ENCODE measurements at places on chromosomes 5 and 9. TPM values are rescaled to one million over a fixed set of nuclear protein-coding genes. Genes with fewer than 3 reads are reported as not detected.
A peak's percentile ranks its signal among the peaks of the same experiment; 100 is the strongest.

- peaks cover 4% of the 10 kb centered on the region for H3K27me3 ChIP-seq
- DNase-seq = peak; percentile 57
- peak overlapping the region; percentile 94 for H3K4me3 ChIP-seq
- peaks cover 17% of the 10 kb centered on the region for H3K36me3 ChIP-seq
- peaks cover 35% of the 10 kb centered on the region for H3K4me1 ChIP-seq
- peak overlapping the region; percentile 95 for H3K27ac ChIP-seq
Observed at GRCh38 chr5:181190711-181191525, 14.1 kb downstream of the TRIM7 start.

- H3K4me1 ChIP-seq = no peaks in the 10 kb centered on the region
- H3K27ac ChIP-seq = no peak overlapping the region
- H3K36me3 ChIP-seq = peaks cover 5% of the 10 kb centered on the region
- no peaks in the 10 kb centered on the region for H3K27me3 ChIP-seq
- H3K4me3 ChIP-seq = no peak overlapping the region
Observed at GRCh38 chr5:151820903-151821302, 49.1 kb downstream of the G3BP1 start.

DNA sequence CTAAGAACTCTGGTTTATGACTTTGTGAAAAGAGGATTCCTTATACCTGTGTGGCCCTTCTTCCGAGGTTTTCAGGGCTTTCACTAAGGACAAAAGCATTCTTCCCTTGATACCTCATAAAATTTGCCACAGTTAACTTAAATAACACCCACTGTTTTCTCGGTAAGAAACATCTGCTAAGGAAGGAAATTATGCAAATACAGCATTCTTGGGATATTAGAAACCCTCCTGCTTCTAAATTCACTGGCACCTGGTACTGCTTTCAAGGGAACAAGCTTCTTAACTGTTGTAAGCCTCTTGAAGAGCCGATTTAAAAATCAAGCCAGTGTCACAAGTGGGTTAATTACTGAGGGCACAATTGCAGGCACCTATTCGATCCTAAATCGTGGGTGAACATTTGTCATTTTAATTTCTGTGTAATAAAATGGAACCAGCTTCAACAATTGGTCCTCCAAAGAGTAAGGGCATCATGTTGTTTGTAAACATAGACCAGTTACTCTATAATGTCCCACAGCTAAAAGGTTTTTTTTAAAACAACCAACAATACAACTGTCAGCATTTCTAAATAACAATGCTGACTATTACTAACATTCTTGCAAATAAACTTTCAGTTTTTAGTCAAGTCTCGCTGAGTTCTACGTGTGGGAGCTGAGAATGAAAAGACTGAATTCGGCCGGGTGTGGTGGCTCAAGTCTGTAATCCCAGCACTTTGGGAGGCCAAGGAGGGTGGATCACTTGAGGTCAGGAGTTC lies 26.6 kb downstream of the AK3 start:
- no peaks in the 10 kb centered on the region for H3K4me1 ChIP-seq
- DNase-seq = no peak
- no peaks in the 10 kb centered on the region for H3K27me3 ChIP-seq
- H3K4me3 ChIP-seq = no peak overlapping the region
- H3K27ac ChIP-seq = no peak overlapping the region

DNA sequence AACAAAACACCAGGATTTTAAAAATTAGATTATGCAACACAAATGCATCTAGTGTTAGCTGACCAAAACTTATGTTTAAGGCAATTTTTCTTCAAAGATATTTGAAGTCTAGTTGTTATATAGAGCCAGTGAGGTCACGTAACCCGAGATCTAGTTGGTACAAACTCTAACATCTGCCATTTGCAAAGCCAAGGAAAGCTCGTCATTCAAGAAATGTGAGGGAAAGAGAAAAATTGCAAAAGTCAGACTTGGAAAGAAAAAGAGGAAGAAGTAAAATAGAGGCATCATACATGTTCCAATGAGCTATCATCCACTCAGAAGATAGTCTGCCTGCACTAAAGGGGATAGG lies 293.4 kb upstream of the PUM3 start:
- no peak for DNase-seq
- no peaks in the 10 kb centered on the region for H3K4me1 ChIP-seq
- H3K27me3 ChIP-seq = no peaks in the 10 kb centered on the region

- peak; percentile 20 for DNase-seq
- no peaks in the 10 kb centered on the region for H3K36me3 ChIP-seq
- H3K4me1 ChIP-seq = peaks cover 11% of the 10 kb centered on the region
- H3K27ac ChIP-seq = no peak overlapping the region
Observed at GRCh38 chr9:124818431-124819281, 34.6 kb upstream of the WDR38 start.

DNA sequence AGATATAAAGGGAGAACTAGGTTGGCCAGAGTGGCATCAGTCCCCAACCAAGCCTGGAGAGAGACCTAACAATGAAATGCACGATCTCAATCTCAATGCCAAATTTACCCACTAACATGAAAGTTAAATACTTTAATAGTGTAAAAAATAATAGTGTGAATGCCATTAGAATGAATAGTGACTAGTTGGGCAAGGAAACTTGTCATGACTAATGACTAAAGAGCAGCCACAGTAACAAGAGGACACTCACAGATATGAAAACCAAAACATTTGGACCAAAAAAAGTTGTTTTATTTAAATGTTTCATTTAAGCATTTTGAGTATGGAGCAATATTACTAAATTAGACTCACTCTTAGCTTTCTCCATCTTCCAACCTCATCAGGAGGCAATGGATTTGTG lies 1853.8 kb downstream of the EFNA5 start:
- no peaks in the 10 kb centered on the region for H3K4me1 ChIP-seq
- H3K36me3 ChIP-seq = no peaks in the 10 kb centered on the region
- H3K27me3 ChIP-seq = no peaks in the 10 kb centered on the region
- no peak overlapping the region for H3K4me3 ChIP-seq

- no peak overlapping the region for H3K27ac ChIP-seq
- H3K4me3 ChIP-seq = no peak overlapping the region
- H3K36me3 ChIP-seq = no peaks in the 10 kb centered on the region
- no peak for DNase-seq
- H3K4me1 ChIP-seq = no peaks in the 10 kb centered on the region
Observed at GRCh38 chr5:9698841-9699240, 68.7 kb upstream of the TAS2R1 start.

DNA sequence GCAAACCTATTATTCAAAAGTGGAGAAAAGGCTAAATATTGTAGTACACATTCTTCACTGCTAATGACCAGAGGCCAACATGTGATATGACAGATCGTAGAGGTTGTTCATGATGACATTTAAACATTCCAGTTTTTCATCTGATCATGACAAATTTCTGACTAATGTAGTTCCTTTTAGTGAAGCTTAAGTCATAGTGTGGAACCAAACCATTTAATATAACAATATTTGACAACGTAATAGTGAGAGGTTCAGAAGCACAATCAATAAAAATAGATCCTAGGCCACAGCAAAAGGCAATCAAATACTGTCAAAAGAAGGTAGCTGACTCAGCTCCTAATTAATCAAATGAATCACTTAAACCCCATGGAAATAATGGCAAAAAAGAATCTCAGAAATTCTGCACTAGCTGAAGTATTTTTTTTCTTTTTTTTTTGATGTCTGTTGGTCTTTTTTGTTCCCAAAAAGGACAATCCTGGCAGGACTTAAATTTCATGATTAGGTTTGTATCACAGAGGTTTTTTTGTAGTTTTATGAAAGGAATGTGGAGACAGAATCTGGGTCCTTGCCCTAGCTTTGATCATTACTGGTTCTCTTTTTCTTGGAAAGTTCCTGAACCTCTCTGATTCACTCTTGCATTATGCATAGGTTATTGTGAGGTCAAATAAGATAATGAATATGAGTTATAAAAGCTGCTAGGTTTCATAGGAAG lies 795.0 kb downstream of the DTWD2 start:
- H3K4me1 ChIP-seq = no peaks in the 10 kb centered on the region
- H3K27me3 ChIP-seq = no peaks in the 10 kb centered on the region
- no peak overlapping the region for H3K27ac ChIP-seq
- H3K4me3 ChIP-seq = no peak overlapping the region
- H3K36me3 ChIP-seq = no peaks in the 10 kb centered on the region

CREBRF gene
- 24.2 TPM for total RNA-seq
